ENCODE measurements at places on chromosomes 6 and 20.

- DNase-seq, result no peak
Measured at GRCh38 chr6:56021943-56022342, 146.6 kb upstream of the BMP5 start.

GRCh38 chr6:109393886-109394281 lies 11.6 kb upstream of the CD164 start:
- DNase-seq, result no peak

GRCh38 chr6:138503881-138504680 lies 4.8 kb upstream of the NHSL1 start:
- no peak for DNase-seq

GRCh38 chr6:10640412-10640811 lies 54.0 kb downstream of the C6orf52 start:
- no peak for DNase-seq

- no peak for DNase-seq
Measured at GRCh38 chr6:142013287-142013686, 119.4 kb upstream of the GJE1 start.

DNA sequence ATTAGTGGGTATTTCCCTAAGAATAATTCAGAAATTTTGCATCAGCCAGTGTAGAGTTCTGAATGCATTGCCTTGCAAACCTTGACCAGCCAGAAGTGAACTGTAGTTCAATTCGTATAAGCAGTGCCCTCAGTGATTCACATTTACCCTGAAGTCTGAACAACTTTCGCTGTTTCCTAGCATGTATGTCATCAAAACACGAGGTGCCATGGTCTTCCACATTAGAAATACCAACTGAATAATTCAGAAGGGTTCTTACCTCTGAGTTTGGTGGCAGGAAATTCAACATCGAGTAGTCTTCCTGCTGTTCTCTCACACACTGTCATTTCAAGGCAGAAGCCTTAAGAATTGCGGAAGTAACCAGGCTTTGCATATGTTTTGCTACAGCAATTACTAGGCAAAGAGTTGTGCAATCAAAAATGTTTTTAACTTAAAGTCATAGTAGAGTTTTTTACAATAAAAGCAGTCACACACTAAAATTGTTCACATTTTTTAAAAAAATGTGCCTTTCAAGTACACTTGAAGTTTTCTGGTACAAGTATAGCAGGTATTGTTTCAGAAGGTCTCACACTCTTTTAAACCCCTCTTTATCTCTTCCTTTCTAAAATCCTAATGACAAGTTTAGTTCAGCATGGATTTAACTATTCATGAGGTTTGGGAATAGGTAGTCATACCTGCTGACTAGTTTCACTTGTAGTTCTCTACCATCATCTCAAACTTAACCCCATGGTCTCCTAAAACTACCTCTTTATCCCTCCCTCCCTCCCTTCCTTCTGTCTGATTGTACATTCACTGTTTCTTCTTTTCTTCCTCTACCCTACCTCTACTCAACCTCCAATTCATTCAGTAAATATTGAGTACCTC lies 118.3 kb downstream of the STXBP5 start:
- no peak for DNase-seq

DNA sequence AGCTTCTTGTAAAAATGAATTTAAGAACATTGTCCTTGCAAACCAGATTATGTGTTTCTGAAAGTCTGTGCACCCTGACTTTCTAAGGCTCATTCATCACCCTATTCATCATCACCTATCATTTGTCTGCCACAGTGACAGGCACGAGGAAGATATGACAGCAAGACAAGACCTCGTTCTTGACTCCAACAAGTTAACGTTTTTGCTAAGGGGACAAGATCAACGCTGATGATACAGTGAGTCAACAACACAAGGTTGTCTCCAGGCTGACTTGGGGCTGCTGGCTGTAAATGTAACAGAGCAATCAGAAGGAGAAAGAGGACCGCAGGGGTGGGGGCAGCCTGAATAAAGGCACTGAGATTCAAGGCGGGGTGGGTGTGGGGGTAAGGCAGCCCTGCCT lies 94.2 kb downstream of the FOXC1 start:
- no peak for DNase-seq

DNA sequence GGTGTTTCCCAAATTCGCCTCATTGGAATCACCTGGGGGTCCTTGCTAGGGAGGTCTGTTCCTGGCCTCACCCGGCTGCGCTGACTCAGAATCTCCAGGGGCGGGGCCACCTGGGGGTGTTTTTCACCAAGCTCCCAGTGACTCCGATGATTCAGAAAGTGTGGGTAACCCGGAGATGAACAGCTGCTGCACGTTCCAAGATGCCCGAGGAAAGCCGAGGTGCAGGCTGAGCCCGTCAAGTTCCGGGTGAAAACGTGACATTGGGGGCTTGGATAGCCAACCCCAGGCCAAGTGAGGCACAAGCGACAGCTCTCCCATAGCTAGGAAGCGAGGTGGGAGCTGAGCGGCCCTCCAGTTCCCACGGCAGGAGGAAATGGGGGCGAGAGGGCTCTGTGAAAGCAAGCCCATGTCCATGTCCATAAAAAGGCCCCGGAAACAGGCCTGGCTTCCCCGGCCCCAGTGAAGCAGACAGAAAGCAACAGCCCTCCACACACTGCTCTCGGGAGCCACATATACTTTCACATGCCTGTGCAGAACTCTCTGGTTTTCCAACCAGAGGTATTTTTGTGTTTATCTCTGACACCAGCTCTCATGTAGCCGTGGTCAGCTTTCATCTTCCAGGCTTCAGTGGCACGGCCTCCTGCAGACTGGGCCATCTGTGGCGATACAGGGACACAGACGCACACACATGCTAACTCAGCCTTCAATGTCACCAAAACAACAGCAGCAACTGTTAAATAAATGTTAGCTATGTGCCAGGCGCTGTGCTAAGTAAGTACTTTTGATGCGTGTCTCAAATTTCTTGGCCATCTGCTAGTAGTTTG lies 90.7 kb upstream of the CCDC28A start:
- DNase-seq, result no peak

GRCh38 chr6:43878127-43878634 lies 108.2 kb downstream of the VEGFA start:
- no peak for DNase-seq

GRCh38 chr20:62632575-62633090 lies 9.7 kb upstream of the SLCO4A1 start:
- DNase-seq, result no peak

GRCh38 chr20:47998736-47999135 lies 213.5 kb upstream of the SULF2 start:
- no peak for DNase-seq

- DNase-seq, result no peak
Measured at GRCh38 chr20:43458422-43458924, 777 bp downstream of the SRSF6 start.

DNA sequence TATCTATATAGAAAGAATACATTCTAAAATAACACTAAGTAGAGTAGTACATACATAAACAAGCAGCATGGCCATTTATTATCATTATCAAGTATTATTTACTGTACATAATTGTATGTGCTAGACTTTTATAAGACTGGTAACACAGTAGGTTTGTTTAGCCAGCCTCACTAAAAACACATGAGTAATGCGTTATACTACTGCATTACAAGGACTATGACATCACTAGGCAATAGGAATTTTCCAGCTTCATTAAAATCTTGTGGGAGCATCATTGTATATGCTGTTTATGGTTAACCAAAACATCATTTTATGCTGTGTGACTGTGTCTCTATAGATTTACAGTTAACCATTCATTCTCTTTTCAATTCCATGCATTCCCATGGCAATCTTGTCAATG lies 131.7 kb upstream of the HDGFL1 start:
- no peak for DNase-seq

DNA sequence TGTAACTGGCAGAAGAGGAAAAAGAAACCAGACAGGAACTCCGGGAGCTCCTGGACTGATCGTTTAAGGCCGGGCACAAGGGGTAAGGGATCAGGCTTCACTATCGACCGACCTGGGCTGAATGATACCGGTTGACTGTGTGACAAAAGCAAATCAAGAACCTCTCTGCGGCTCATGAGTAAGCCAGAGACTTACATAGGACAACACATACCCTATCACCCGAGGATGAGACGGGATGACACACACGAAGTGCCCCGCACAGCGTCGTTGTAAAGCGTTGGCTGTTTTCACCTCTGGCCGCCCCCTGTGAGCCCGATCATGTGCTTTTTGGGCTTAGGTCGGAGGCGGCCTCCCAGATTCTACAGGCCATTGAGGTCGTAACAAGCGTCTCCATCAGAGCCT lies 695 bp upstream of the TGIF2 start:
- peak; percentile 57 for DNase-seq

DNA sequence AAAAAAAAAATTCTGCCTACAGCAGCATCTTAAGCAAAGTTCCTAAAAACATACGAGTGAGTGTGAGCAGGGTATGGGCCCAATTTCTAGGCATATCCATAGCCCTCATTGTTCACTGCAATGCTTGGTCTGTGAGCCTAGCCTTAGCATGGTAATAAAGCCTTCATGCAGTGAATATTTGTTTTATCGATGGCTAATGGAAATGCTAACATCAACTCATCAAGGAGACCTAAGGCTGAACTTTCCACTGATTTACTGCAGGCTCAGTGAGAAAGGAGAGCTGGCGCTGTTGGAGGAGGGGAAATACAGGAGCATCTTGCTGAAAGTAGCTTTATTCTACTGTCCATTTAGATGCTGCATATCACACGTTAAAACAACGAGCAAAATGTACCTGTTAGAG lies 139.6 kb upstream of the DTNBP1 start:
- DNase-seq, result no peak

DNA sequence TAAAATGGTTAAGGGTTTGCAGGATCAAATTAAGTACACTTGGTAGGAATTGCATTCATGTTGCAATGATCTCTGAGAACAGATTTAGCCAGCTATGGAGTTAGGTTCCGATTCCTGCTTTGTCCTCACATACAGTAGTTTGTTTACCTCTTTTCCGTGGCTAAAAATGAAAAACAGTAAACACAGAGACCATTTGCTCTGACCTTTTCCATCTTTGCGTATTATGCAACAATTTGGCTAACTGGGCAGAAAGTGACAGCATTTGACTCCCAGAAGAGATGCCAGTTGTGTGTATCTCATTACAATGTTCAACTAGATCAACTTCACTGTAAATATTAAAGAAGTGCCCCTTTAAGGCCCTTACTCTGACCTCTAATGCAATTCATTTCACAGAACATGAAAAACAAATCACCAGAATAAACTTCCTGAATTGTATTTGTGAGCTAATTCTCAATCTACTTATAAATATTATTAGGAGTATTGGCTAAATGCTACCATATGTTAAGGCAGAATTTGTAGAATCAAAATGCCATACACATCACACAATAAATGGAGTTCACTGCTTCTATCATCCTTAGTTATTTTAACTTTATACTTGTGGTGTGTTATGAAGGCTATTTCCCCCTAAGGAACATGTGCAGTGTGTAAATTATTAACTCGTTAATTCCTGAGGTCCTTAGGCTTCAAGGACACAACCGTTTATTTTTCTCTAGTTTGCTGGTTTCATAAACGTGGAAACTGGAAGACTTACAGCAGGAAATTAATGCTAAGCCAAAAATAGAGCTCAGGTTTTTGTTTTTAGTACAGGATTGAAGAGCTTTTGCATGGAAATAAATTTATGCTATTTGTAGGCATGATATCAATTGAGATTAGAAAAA lies 380.7 kb upstream of the CITED2 start:
- no peak for DNase-seq

DNA sequence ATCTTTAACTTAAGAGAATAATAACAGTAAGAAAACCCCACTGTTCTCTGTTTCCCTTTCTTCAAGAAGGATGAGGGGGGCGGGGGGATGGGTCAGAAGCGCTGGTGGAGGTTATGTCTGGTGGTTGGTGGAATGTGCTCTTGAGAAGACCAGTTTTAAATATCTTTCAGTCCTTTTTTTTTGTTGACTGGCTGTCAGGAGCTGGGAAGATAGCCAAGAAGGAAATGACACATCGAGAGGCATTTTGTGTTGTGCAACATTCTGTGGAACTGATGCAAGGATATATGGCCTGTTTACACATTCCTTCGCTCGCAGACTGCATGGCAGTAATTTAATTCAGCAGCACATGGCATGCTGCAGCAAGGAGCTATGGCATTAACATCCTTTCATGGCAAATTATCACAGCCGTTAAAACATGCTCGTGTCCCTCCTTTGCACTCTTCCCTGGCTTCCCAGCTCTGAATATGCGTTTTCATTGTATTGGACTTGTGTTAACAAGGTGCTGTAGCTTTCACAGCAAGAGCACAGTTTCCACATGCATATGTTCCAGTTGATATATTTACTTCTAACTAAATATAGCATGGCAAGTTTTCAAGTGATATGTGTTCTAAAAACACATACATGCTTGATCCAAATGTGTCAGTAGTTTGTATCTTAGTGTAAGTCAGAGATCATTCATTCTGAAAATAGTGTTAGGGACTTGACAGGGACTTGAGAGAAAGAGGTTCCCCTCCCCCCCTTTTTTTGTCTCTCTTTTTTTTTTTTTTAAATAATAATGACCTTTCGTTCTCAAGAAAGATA lies 68.2 kb upstream of the SUPT3H start:
- DNase-seq, result no peak

GRCh38 chr6:142893088-142893487 lies 51.9 kb downstream of the HIVEP2 start:
- DNase-seq, result no peak

GRCh38 chr20:35226884-35227681 lies 593 bp downstream of the MMP24 start:
- DNase-seq, result no peak

- no peak for DNase-seq
Measured at GRCh38 chr6:16783509-16783908, 22.2 kb upstream of the ATXN1 start.

DNA sequence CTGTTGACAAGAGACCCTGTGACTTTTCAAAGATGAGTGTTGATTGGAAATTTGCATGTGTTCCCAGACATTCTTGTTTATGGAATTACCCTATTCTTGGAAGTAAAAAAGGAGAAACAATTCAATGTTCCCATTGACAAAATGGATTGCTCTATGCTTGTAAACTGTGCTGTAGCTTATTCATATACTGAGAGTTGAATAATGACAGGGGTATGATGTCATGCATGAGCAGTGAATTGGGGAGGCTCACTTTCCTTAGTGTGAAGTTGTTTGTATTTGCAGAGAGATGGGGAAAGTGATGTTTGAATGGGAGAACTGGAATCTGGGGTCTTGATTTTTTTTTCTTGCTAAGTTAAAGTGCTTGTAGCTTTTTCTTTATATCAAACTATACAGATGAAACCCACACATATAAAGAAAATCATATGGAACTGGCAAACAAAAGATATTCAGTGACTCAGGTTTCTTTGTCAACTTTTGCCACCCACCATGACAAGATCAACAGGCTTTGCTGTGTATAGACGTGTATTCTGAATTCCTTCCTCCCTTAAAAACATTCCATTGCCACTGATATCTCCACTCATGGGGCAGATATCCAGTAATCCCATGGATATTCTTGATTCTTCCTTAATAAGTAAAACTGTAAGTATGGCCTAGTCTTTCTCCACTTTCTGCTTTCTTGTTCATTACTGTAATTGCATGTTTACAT lies 97.8 kb upstream of the JAG1 start:
- DNase-seq, result no peak
